ENCODE measurements at places on chromosomes 6 and 20.
A peak's percentile ranks its signal among the peaks of the same experiment; 100 is the strongest.

DNA sequence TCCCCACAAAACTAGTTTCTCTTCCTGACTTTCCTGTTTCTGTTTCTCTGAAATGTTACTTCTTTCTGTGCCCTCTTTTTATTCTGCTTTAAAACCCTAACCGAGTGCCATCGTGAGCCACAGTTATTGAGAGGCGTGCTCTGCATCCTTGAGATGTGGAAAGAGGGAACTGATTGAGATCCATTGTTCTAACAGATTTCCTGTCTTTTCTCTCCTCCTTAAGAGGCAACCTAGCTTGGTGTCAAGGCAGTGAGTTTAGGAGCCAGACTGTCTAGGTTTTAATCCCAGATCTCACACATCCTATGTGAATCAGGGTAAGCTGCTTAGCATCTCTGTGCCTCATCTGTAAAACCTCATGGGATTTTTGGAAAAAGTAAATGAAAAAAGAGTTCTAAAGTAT, 57.5 kb downstream of the SNX9 start:
- peak; percentile 73 for DNase-seq

GRCh38 chr6:16134430-16134829, 5.5 kb downstream of the MYLIP start:
- no peak for DNase-seq

GRCh38 chr6:131765081-131765803, 42.6 kb upstream of the ENPP1 start:
- no peak for DNase-seq

DNA sequence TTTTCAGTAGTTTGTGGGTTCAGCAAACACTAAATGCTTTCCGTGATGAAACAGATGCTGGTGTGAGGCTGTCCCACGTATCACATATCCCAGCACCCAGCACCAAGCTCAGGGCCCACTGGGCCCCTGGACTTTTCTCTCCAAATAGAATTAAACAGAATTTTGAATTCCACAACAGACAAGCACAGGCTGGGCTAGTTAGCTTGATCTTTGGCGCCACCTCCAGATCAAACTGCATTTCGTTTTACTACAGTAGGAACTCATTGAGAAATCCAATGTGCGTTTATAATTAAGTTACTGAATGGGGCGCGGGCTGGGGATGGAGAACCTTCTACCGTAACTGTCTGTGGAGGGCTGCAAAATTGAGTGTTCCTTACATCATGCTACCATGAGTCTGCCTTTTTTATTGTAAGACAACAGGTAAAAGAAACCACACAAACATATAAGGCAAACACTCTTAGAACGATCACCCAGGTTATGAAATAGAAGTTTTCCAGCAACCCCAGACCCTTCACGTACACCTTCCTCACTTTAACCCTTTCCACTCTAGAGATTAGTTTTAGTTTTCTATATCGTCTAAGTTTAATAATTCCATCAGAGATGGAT, 107.8 kb downstream of the ZFP64 start:
- DNase-seq: peak; percentile 63

GRCh38 chr6:84314377-84314898, 87.0 kb upstream of the CEP162 start:
- no peak for DNase-seq

- DNase-seq: no peak
Measured at GRCh38 chr6:146100776-146101175, 71.9 kb downstream of the GRM1 start.

- DNase-seq: no peak
Measured at GRCh38 chr20:60804918-60805630, 447.0 kb upstream of the CDH4 start.

- peak; percentile 37 for DNase-seq
Measured at GRCh38 chr6:136927292-136927691, 5.2 kb downstream of the SLC35D3 start.

DNA sequence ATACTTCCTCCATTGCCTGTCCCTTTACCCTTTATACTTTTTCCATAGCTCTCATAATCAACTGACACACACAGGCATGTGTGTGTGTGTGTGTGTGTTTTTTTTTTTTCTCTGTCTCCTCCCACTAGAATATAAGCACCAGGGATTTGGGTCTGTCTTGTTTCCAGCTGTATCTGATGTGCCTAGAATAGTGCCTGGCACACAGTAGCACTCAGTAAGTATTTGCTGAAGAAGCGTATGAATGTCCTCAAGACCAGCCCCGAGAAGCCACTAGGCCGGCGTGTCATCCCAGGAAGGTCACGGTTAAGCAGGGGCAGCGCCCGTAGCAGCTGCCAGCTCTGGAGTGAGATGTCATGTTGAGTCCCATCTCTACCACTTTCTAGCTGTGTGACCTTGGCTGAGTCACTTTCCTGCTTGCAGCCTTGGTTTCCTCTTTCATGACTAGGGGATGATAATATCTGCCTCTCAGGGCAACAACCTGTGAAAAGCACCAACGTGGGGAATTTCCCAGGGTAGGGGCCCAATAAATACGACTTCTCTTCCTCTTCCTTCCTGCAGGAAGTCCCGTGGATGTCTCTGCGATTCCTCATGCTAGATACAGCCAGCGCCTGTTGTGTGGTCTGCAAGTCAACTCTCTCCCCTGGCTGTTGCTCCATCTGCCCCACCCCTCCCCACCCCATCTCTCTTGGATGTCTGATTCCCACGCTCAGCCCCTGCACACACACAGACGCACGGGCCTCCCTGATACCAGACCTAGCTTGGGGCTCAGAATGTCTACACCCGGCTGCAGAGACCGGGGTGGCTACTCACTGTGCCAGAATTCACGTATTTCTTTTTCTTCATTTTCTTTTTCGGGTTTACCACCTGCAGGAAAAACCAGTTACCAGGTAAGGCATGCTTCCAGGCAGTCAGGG, 58.1 kb downstream of the RAB44 start:
- DNase-seq: no peak

- no peak for DNase-seq
Measured at GRCh38 chr6:46729787-46730326, 5.3 kb downstream of the PLA2G7 start.
